ENCODE measurements at places on chromosomes 5 and 9.
A peak's percentile ranks its signal among the peaks of the same experiment; 100 is the strongest.

DNA sequence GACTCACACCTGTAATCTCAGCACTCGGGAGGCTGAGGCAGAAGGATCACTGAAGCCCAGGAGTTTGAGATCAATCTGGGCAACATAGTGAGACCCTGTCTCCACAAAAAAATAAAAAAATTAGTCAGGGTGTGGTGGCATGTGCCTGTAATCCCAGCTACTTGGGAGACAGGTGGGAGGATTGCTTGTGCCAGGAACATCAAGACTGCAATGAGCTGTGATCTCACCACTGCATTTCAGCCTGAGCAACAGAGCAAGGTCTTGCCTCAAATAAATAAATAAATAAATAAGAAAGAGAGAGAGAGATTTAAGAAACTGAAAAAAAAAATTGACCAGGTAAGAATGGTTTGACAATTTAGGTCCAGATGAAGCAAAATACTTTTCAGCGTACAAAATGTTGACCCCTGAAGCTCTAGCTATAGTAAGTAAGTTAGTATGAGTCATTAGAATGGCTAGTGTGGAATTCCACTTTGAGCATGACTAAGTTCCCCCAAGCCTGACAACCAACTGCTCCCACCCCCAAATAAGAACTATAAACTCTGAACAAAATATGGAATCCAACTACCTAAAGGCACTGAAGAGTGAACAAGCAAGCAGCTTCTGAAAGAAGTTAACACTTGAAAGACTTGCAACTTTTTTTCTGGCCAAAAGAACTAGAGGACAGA lies 217.8 kb upstream of the TLE4 start:
- no peak for DNase-seq

DNA sequence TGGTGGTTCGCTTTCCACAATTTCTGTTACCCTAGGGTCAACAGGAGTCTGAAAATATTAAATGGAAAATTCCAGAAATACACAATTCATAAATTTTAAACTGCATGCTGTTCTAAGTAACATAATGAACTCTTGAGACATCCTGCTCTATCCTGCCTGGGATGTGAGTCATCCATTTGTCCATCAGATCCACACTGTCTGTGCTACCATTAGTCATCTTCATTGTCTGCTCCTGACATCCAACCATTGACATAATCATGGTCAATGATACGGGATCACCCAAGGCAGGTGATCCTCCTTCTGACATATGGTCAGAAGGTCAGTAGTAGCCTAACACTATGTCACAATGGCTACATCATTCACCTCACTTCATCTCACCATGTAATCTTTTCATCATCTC lies 276.7 kb upstream of the KIF2A start:
- DNase-seq, result no peak

DNA sequence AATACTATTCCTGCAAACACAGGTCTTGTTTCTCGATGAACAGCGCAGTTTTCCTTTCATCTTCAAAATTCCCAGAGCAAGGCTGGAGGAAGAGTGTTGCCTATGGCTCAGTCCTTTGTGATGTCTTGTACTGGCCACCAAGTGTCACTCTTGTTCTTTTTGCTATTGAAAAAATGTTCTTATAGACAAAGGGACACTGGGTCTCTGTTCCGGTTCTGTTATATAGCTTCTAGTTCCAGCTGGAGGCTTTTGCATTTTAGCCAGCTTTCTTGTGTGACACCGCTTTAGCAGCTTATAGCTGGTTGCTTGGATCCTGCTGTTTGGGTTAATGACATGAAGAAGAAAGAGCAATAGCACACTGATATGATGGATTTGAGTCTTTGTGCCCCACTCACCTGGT lies 343.7 kb upstream of the KCNN2 start:
- DNase-seq, result no peak

DNA sequence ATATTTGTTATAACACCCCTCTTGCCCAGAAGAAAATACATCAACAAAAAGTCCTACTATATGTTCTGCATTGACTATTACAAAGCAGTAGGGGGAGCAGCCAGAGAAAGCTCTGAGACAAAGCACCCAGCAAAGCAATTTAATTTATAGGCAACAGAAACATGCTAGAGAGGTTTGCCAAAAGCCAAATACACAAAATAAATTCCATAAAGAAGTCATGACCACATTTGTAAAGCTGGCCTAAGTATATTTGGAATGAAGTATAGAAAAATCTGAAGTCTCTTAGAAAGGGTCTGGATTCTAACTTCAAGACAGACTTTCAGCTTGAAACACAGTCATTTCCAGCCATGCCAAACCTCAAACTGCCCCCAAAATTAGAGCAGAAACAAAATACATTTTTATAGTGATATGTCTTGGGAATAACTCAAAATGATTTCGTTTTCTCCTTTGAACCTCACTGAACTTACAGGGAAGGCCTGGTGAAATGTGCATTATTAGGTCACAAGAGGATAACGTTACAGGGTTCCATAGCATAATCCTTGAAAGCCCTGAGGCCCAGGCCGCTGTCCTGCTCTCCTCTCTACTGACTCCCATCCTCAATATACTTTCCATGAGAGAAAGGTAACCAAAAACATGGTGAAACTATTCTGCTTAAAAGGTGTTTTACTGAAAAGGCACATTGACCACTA lies 451.8 kb downstream of the RAB3C start:
- DNase-seq, result peak; percentile 4

DNA sequence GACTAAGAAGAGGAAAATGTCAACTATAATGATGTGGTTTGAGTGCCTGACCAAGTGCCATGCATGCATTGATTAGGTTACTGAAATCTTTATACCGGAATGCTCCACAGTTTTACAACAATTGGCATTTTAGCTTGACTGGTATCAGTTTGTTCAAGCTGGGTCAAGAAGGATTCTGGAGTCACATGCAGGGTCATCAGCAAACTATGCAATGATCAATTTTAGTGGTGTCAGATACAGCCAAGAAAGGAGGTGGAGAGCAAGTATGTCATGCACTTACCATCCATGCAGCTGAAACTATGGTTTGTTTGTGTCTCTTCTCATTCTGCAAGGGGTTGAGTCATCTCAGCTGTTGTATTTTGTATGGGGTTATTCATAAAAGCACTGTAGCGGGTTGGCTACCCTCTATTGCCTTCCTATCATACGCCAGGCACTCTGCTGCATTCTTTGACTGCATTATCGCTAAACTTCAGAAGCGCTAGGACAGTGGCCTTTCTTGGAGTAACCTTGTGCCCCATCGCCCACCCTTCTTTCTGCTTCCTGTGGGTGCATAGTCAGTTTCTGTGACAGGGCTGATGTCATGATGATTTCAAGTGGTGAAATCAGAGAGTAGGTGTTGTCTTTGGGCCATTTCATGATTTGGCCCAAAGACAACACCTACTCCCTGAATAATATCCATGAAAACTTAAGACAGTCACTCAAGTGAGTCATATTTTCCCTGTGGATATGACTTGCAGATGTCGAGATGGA lies 145.4 kb downstream of the MTX3 start:
- no peak for DNase-seq

DNA sequence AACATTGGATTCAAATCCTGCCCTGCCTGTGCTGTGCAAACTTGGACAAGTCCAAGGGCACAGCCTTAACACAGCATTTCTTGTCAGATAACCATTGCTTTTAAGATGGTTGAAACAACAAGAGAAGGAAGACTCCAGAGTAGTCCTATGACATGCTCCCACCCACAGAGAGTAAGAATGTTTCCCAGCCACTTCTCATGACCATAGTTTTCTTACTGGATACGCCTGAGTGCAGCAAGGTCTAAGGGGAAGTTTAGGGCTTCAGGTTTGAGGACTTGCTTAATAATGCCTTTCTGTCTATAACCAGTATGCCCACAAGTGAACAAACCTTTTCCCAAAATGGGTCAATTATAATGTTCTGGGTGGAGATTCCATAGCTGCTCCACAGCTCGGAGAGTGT lies 126.4 kb downstream of the SLF1 start:
- DNase-seq, result no peak

DNA sequence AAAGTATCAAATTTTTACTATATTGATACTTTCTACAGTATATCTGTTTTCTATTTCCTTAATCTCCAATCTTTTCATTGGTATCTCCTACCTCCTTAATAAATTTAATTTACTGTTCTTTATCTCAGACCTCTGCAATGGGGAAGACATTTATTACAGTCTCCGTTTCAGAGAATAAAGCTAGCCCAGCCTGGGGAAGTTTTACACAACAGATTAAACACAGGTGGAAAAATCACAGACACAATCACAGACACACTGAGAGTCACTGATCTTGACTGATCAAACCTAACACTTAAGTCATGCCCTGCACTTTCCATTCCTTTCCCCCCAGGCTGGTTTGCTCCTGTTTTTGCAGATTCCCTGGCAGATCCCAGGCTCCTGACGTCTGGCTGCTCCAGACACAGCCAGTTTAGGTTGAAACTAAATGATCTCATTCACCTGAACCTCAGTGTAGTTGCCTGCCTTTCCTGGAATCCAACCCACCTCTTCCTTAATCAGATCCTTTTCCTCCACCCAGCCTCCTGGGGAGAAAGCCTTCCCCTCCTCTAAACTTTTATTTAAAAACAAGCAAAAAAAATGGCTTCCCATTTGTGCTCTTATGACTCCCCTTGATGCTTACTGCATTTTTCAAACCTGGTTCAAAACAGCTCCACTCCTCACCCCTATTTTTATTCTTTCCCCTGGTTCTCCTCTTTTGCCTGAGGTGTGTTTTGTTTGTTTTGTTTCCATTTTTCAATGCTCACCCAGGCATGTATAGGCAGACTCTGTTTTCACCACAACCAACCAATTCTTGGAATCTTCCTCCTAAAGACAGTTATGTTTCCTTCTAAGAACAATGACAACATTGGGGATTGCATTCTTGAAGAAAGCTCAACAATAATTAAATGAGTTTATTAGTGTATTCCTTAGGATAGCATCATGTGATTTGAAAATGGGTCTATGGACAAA lies 29.5 kb upstream of the OSMR start:
- DNase-seq, result no peak

- DNase-seq, result no peak
These were observed 505.9 kb upstream of the MEF2C start for GRCh38 chr5:89388872-89389271.

GRCh38 chr5:126385524-126386502 lies 37.4 kb upstream of the GRAMD2B start:
- DNase-seq, result no peak

DNA sequence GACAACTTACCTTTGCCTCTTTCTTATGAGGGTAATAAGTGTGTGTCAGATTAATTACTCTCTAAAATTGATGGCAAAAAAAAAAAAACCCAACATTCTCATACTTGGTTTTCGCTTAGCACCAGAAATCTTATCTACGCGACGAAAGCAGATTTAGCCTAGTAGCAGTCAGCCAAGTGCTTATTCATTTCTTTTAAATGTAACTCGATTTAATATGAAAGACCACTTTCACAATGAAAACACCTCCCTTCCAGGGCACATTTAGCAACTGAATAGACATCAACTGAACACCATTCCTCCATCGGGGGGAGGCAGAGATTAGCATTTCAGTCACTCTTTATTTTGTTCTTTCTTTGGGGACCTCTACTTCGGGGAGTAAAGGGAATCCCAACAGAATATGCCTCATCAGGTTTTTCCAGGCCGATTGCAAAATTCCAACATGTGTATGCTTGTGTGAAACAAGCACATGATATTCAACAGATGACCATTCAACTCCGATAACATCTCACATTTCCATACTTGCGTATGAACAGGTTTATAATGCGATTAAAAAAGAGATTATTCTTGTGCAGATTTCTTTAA lies 124.1 kb upstream of the RETREG1 start:
- no peak for DNase-seq

GRCh38 chr5:14142202-14142826 lies 828 bp upstream of the TRIO start:
- no peak for DNase-seq

DNA sequence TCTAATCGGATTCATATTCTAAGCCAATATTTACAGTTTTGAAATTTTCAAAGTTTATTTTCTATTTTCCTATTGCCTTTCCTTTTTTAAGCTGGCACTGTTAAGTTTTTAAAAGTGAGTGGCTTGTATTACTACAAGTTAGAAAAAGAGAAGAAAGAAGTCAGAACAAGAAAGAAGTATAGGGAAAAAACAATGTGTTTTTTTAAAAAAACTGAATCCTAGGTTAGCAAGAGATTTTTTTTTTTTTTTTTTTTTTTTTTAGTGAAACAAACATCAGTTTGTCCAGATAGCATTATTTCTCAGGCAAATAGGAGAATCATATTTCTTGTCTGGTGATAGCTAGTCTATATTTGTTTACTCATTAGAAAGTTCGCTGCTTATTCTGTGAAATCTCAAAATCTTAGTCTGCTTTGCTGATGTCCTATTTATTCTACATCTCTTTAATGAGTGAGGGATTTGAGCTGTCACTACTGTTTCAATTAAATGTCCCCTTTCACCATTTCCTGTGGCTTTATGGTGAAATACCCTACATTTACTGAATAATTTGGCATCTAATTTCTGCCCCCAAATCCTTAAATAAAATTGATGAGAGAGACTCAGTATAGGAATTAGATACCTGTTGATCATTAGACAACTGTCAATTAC lies 19.1 kb upstream of the LMNB1 start:
- no peak for DNase-seq

DNA sequence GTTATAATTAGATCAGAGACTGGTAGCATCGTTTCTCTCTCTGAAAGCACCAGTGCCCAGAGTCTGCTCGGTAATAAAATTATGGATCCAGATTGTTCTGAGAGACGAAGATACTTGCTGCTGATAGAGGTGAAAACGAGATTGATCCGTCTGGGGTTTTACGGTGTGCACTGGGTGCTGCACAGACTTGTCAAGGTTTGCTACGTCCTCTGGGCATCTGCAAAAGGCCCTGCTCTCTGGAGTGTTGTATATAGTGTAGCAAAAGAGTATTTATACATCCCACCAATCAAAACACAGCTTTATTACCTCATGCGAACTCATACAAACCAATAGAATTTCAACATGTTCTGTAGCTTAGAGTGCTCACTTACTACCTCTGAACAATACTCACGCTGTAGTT lies 219.3 kb downstream of the PBX3 start:
- DNase-seq, result no peak

- no peak for DNase-seq
These were observed 180.8 kb upstream of the NUDT12 start for GRCh38 chr5:103743421-103743820.

GRCh38 chr5:73180566-73180965 lies 7.6 kb downstream of the TMEM174 start:
- no peak for DNase-seq

DNA sequence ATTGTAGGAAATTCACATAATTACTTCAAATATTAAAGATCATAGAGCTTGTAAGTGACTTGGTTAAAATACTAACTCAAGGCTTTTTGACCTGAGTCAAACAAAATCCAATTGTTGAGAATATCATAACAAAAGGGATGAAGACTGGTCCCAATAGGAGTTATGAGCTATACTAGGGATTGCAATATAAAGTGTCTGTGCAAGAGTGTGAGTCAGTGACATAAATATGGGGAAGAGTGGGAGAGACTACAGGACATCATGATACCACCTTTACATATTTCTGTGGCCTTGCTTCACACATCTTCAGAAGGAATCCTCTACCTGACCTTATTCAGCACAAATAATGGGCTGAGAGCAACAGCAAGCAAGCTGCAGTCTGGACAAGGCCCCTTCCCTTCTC lies 180.9 kb upstream of the SLC24A2 start:
- no peak for DNase-seq

GRCh38 chr5:52774005-52774410 lies 13.7 kb upstream of the ITGA1 start:
- no peak for DNase-seq

GRCh38 chr9:95505072-95505716 lies 11.6 kb downstream of the PTCH1 start:
- no peak for DNase-seq
